Activated CD8-positive, alpha-beta memory T cell treated with anti-CD3 and anti-CD28 coated beads for 36 hours (primary cell): ENCODE measurements at places on chromosomes 16 and 17. TPM values are rescaled to one million over a fixed set of nuclear protein-coding genes. Genes with fewer than 3 reads are reported as not detected.

SLC6A2 gene
- not detected for total RNA-seq

PRSS33 gene
- total RNA-seq: 0.13 TPM

KIAA0513 gene
- 7.1 TPM for total RNA-seq

TEX19 gene
- total RNA-seq: not detected

RAMP2 gene
- total RNA-seq: not detected

CCL22 gene
- total RNA-seq: 45.5 TPM

ABHD15 gene
- total RNA-seq: 18.0 TPM

ITGB4 gene
- total RNA-seq: 1.9 TPM

KIFC3 gene
- 3.1 TPM for total RNA-seq

NFATC2IP gene
- 79.8 TPM for total RNA-seq

DRC3 gene
- 0.55 TPM for total RNA-seq

TLCD2 gene
- total RNA-seq: 0.21 TPM

EFCAB13 gene
- 3.0 TPM for total RNA-seq

RPGRIP1L gene
- total RNA-seq: 11.2 TPM

METRNL gene
- total RNA-seq: 34.8 TPM

CSH1 gene
- not detected for total RNA-seq
